ENCODE measurements at places on chromosomes 11 and 22.

GRCh38 chr11:1057806-1058205 lies 16.9 kb upstream of the MUC2 start:
- H3K27me3 ChIP-seq: no peaks in the 10 kb centered on the region
- H3K4me1 ChIP-seq: peaks cover 11% of the 10 kb centered on the region
- H3K4me3 ChIP-seq: no peak overlapping the region
- no peak overlapping the region for H3K27ac ChIP-seq
- H3K36me3 ChIP-seq: no peaks in the 10 kb centered on the region
- no peak for DNase-seq

DNA sequence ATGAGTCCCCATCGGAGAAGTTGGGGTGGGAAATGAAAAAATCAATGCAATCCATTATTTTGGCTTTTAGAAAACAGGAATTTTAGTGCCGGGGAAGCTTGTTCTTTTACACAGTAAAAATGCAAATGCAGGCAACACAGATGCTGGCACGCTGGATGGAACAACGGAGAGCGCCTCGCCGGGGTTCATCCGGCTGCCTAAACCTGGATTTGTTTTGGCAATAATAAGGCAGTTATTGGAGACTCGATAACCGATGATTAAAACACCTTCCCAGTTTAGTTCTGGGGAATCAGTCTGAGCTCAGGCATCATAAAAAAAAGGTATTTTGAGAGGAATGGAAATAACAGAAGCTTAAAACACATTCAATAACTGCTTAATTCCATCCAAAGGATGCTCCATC lies 2.9 kb downstream of the DSCAML1 start:
- DNase-seq: no peak
- H3K27me3 ChIP-seq: peaks cover 47% of the 10 kb centered on the region
- no peaks in the 10 kb centered on the region for H3K4me1 ChIP-seq
- no peaks in the 10 kb centered on the region for H3K36me3 ChIP-seq
- no peak overlapping the region for H3K27ac ChIP-seq
- H3K4me3 ChIP-seq: no peak overlapping the region

DNA sequence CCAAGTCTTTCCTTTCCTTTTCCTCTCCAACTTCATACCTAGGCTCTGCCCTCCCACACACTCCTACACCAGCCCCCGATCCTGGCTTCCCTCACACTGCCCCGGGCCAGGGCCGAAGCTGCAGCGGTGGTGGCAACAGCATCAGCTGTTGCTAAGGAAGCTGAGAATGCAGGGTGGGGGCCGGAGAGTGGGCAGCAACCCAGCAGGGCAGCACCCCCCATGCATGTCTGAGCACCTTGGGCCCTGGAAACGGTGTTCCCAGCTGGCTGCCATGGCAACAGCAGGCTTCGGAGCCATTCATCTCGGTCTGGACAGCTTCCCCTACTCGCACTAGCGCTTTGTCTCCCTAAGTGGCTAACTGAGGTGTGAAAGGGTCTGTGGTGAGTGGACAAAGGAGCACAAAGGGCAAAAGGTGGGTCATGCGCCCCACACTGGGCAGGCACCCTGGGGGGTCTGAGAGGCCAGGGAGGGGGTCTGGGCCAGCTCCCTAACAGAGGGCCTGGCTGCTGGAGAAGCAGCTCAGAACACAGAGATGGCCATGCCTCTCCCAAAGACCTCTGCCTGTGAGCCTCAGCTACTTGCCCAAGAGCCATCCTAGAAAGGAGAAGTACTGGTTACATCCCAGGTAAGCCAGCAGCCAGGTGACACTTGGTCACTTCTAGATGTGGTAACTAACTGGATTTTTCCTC lies 42.1 kb upstream of the JAM3 start:
- H3K36me3 ChIP-seq: no peaks in the 10 kb centered on the region

DNA sequence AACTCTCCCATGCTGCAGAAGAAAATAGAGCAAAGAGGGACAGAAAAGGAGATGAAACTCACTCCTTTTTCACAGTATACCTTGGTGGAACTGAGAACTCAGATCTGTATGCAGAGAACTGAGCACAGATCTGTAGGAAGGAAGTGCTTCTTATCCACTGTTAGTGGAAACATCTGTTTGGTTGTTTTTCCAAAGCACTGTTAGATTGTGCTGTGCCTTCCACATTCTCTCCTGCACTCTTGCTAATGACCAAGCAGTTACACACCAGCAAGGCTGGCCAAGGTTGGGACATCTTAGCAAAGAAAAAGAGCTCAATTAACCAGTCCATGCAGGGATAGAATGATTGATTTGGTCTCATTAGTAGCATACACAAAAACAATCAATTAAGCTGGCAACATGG lies 20.1 kb upstream of the SIK2 start:
- H3K27me3 ChIP-seq: no peaks in the 10 kb centered on the region
- H3K36me3 ChIP-seq: no peaks in the 10 kb centered on the region
- H3K4me1 ChIP-seq: peaks cover 7% of the 10 kb centered on the region

GRCh38 chr11:124541204-124541603 lies 2.2 kb downstream of the OR8B12 start:
- H3K4me3 ChIP-seq: no peak overlapping the region
- no peaks in the 10 kb centered on the region for H3K4me1 ChIP-seq
- no peaks in the 10 kb centered on the region for H3K27me3 ChIP-seq
- H3K36me3 ChIP-seq: no peaks in the 10 kb centered on the region
- no peak overlapping the region for H3K27ac ChIP-seq
- no peak for DNase-seq

- peaks cover 9% of the 10 kb centered on the region for H3K4me1 ChIP-seq
- H3K4me3 ChIP-seq: peak within 1 kb of the TSS; percentile 95
- no peaks in the 10 kb centered on the region for H3K36me3 ChIP-seq
- DNase-seq: peak; percentile 60
- H3K27ac ChIP-seq: peak within 1 kb of the TSS; percentile 48
- no peaks in the 10 kb centered on the region for H3K27me3 ChIP-seq
Measured at GRCh38 chr11:107858217-107859070, at the start of gene SLC35F2. Gene SLC35F2, minus strand, starts transcription at chr11:107858787. Its CDS starts 20 bp downstream, at chr11:107858767.

DNA sequence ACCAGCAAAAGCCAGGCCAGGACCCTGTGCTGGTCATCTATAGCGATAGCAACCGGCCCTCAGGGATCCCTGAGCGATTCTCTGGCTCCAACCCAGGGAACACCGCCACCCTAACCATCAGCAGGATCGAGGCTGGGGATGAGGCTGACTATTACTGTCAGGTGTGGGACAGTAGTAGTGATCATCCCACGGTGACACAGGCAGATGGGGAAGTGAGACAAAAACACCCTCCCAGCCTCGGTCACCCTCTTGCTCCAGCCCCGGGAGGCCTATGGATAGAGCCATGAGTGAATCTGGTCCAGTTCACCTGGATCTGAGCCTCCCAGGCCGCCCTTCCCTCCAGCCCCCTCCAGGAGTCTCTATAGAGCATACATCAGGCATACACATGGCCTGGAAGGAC lies 115.2 kb upstream of the IGLL5 start:
- no peaks in the 10 kb centered on the region for H3K36me3 ChIP-seq
- H3K4me3 ChIP-seq: no peak overlapping the region
- H3K27ac ChIP-seq: no peak overlapping the region
- peaks cover 5% of the 10 kb centered on the region for H3K27me3 ChIP-seq

GRCh38 chr11:71991494-71991893 lies 7.2 kb upstream of the IL18BP start:
- no peaks in the 10 kb centered on the region for H3K27me3 ChIP-seq
- peaks cover 23% of the 10 kb centered on the region for H3K36me3 ChIP-seq
- H3K27ac ChIP-seq: no peak overlapping the region

DNA sequence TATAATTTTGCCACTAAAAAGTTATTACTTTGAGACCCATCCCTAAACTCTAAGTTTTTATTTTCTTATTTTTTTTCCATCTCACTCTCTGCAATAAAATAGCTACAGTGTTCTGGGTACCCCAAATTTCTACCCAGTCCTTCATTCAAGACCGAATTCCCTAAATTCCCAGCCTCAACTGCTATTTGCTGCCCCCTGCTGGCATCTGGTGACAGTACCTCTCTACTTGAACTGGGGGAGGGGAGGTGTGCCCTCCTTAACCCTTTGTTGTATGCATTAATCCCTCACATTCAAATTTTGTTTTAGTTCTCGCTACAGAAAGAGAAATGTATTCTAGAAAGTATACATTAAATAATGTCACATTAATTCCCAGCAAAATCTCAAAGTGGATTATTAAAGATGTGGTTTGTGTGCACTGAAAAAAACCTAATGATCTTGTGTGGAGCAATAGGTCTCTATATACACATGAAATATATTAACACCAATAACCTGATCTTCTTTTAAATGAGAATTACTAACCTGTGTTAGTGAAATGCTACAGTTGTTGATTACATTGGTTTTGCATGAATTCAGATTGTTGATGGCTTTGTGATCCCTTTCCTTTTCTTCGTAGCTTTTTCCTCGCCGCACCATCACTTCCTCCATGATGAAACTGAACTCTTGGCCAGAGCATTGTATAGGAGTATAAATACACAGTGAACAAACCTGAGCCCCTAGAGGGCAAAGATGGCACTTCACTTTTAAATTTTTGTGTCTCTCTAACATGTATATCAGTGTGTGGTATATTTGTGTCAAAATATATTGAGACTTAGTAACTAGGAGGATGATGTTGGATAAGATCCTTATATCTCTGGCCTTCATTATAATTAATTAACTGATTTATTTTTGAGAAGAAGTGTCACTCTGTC lies 590.0 kb downstream of the METTL15 start:
- H3K27ac ChIP-seq: no peak overlapping the region
- H3K36me3 ChIP-seq: no peaks in the 10 kb centered on the region
- H3K4me1 ChIP-seq: peaks cover 5% of the 10 kb centered on the region
- no peaks in the 10 kb centered on the region for H3K27me3 ChIP-seq

GRCh38 chr11:937841-938261 lies 12.2 kb downstream of the AP2A2 start:
- H3K36me3 ChIP-seq: peaks cover 2% of the 10 kb centered on the region
- no peaks in the 10 kb centered on the region for H3K27me3 ChIP-seq
- DNase-seq: no peak
- H3K4me3 ChIP-seq: no peak overlapping the region

DNA sequence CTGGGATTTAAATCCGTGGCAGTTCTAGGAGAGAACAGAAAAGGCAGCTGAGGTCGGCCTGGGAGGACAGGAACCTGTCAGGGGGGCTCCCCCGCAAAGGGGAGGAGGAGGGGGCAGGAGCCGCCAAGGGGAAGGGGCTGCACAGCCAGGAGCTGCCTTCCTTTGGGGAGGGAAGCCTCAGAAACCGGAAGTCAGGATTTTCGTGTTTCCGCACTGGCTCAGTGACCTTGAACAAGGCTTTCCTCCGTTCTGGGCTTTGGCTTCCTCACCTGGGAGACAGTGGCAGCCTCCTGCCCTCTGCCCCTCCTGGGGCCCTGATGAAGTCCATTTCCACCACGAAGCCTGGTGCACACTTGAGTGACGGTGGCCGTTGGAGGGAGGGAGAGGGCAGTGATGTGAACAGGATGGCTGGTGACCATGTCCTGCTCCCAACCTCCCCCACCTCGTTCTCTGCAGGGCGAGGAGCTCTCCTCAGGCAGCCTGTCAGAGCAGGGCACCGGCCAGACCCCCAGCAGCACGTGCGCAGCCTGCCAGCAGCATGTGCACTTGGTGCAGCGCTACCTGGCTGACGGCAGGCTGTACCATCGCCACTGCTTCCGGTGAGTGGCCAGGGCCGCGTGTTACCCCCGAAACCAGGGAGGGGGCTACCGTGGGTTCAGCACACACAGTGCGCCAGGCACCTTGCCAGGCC lies 12.6 kb downstream of the MICALL1 start:
- H3K27ac ChIP-seq: no peak overlapping the region
- no peaks in the 10 kb centered on the region for H3K4me1 ChIP-seq
- DNase-seq: no peak
- H3K36me3 ChIP-seq: peaks cover 36% of the 10 kb centered on the region

- no peaks in the 10 kb centered on the region for H3K36me3 ChIP-seq
- H3K4me1 ChIP-seq: peaks cover 5% of the 10 kb centered on the region
- H3K4me3 ChIP-seq: no peak overlapping the region
- H3K27ac ChIP-seq: no peak overlapping the region
- DNase-seq: no peak
- H3K27me3 ChIP-seq: peaks cover 18% of the 10 kb centered on the region
Measured at GRCh38 chr11:7253800-7254199, 2.1 kb downstream of the SYT9 start.

- no peak overlapping the region for H3K4me3 ChIP-seq
- no peaks in the 10 kb centered on the region for H3K27me3 ChIP-seq
- H3K27ac ChIP-seq: no peak overlapping the region
- H3K4me1 ChIP-seq: no peaks in the 10 kb centered on the region
Measured at GRCh38 chr11:79331203-79331901, 109.5 kb downstream of the TENM4 start.

- peaks cover 20% of the 10 kb centered on the region for H3K4me1 ChIP-seq
- H3K27ac ChIP-seq: no peak overlapping the region
- DNase-seq: no peak
- H3K36me3 ChIP-seq: no peaks in the 10 kb centered on the region
Measured at GRCh38 chr22:30279046-30279788, 10.1 kb downstream of the CASTOR1 start.

DNA sequence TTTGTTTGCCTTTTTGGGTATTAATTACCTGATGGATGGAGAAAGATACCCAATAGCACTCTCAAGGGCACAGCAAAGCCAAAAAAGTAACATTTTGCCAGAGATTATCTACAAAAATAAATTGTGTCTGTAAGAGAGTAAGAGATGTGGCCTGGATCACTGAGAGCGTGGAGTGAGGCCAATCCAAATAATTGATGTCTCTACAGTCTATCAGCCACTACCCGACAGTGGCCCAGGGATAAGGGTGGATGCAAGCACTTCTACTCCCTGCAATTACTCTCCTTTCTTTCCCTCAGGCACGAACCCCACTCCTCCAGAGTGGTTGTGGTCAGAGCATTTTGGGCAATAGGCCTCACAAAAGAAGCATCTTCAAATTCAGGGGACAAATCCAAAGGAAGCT lies 92.3 kb upstream of the ZC3H12C start:
- H3K27me3 ChIP-seq: no peaks in the 10 kb centered on the region
- peak; percentile 36 for DNase-seq
- H3K36me3 ChIP-seq: no peaks in the 10 kb centered on the region
- no peak overlapping the region for H3K4me3 ChIP-seq

- no peaks in the 10 kb centered on the region for H3K4me1 ChIP-seq
- no peaks in the 10 kb centered on the region for H3K27me3 ChIP-seq
- no peak overlapping the region for H3K27ac ChIP-seq
Measured at GRCh38 chr11:110797453-110797852, 85.2 kb upstream of the ARHGAP20 start.

DNA sequence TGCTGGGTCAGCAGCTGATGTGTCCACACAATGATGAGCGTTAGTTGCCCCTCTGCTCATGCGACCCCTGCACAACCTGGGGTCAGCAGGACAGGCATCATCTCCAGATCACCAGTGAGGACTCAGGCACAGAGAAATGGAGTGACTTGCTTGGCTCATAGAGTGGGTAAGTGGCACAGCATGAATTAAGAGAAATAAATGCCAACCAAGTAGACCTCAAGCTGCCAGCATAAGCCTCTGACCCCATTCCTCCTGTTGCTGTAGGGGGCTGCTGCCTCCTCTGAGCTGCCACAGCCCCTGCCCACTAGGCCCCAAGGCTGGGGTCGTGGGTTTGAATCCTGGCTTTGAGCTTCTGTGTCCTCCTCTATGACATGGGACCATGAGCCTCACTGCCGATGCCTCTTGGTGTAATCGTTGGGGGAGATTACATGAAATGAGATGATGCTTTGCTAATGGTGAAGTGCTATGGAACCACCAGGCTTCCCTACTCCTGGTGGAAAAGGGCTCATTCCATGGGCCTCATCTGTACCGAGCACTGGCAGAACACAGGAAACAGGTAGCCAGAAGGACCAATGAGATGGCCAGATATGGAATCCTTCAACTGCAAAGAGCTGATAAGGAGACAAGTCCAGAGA lies 33.6 kb downstream of the LRRC32 start:
- no peaks in the 10 kb centered on the region for H3K27me3 ChIP-seq
- H3K4me1 ChIP-seq: no peaks in the 10 kb centered on the region
- no peaks in the 10 kb centered on the region for H3K36me3 ChIP-seq
- H3K4me3 ChIP-seq: no peak overlapping the region

Data from astrocyte (in vitro differentiated cells and primary cell).